ENCODE measurements at places on chromosomes 6 and 20.

GRCh38 chr6:5814116-5814515, 192.6 kb downstream of the NRN1 start:
- DNase-seq: no peak

- no peak for DNase-seq
Observed at GRCh38 chr6:87366072-87366827, 21.6 kb downstream of the C6orf163 start.

DNA sequence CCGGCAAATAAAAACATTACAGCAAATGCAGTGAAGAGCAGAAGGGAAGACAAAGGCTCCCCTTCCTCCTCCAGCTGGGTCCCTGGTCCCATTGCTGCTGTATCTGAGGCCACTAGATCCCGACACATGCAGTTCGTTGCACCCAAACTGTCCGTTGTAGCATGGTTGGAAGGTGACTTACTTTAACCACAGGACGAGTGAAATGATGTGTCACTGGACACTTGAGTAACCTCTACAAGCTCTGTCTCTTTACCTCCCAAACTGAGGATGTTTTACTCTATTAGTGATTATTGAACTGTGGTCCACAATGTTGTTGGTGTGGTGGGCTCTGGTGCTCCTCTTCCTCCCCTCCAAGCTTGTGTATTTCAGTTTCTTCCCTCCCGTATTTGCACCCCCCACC, 46.2 kb upstream of the ARMH2 start:
- DNase-seq: no peak

GRCh38 chr6:138234363-138234762, 16.1 kb upstream of the PBOV1 start:
- no peak for DNase-seq

DNA sequence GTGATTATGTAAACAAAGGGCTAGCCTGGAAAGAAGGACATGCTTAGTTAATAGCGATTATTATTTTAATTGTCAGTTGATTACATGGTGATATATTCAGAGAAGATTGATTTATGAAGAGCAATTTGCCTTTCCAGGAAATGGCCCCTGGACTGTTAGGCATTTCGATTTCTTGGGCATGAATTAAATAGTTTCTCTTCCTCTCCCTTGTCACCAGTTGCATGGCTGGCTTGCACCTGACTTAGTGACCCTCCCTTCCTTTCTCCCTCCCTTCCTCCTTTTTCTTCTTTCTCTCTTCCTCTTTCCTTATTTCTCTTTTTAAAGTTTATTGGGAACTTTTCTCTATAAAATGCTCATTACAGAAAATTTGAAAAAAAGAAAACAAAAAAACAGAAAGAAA, 235.4 kb downstream of the CDC5L start:
- no peak for DNase-seq

GRCh38 chr6:162942866-162943265, 215.1 kb downstream of the PACRG start:
- no peak for DNase-seq

DNA sequence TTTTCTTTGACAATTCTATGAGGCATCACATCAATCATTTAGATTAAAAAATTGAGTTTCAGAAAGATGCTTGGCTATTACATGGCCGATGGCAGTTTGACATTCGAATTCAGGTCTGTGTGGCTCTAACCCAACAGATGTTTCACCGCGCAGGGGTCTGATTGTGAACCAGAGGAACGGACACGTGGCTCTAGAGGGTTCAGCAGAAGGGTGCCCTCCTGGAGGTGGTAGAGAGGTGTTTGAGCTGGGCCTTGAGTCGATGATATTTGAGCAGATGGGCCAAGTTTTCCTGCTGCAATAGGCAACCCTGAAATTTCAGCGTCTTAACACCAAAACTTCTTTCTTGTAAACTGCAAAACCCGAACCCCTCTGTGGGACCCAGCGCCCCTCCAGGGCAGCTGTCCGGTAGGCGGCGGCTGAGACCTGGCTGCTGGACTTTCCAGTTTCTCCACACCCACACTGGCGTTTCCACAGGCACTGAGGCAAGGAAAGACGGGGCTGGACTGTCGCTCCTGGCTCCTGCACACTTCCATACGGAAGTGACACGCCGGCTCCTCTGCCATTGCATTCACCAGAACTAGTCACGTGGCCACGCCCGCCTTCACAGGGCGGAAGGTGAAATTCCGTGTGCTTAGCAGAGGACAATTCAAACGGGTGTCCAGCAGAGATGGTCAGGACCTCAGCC, 11.3 kb upstream of the AFDN start:
- no peak for DNase-seq

Data from HL-60 (cell line).